ENCODE measurements at places on chromosomes 3 and 15.

DNA sequence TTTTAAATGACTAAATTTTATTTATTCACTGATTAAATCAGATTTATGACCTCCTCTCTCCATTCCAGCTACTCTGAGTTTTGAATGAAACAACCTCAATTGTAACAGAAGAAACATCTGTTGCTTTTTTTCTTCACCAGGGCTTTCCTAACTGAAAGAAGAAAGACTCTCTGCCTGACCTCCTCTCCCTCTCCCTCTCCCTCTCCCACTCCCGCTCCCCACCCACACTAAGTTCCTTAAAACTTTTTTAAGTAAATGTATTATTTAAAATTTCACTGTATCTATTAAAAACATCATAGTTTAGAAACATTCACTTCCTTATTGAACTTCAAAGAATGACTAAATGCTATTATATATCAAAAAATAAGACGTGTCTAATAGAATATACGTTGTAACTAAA is 122.0 kb downstream of the TFDP2 start:
- no peak for DNase-seq

- no peak for DNase-seq
Observed at GRCh38 chr3:183008800-183009199, 28.5 kb upstream of the DCUN1D1 start.

GRCh38 chr3:66236281-66236680 is 15.5 kb downstream of the SLC25A26 start:
- no peak for DNase-seq

DNA sequence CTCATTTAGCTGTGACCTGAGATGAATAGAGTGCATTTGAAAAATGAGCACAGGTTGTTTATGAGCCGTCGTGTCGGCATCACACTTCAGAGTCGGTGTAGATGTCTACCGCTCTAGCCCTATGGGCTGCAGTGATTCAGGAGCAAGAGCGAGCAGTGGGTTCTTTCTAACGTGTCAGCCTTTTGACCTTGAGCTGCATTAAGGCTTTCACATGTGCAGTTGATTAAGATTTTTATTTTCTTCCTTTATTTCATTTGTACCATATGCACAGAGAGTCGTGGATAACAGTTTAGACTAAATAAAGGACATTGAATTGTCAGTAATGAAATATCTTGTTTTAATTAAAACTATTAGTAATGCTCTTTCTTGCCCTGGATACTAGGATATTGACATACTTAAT is 368.2 kb downstream of the PTPRG start:
- DNase-seq, result no peak

DNA sequence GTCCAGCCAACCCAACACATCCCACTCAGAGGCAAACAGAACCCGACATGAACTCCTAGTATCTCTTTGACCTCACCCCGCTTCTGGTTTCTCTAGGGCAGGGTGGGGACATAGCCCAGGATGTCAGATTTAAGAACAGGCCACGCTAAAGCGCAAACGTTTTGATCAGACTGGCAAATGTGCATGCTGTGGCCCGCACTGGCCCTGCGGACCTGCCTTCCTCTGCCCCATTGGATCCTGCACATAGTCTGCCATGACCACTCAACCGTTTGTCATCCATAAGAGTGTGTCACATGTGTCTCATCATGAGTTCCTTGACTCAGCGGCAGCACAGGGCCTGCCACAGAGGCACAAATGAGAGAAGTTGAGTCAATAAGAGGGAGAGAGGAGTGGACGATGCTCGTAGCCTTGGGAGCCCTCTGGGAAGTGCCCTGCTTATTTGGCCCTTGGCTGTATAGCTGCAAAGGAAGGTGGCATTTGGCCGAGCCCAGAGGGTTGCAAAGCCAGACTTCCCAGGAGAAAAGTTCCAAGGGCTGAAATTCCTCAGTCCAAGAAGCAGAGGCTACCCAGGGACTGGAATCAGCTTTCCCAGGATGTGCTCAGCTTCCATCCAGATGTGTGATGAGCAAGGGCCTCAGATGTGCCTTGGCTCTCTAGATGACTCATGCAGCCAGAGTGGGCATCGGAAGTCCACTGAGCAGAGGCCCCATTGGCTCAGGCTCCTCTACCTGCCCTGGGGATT is 55.5 kb upstream of the SLCO2A1 start:
- DNase-seq, result no peak

GRCh38 chr3:66457252-66457651 is 43.6 kb downstream of the LRIG1 start:
- no peak for DNase-seq

DNA sequence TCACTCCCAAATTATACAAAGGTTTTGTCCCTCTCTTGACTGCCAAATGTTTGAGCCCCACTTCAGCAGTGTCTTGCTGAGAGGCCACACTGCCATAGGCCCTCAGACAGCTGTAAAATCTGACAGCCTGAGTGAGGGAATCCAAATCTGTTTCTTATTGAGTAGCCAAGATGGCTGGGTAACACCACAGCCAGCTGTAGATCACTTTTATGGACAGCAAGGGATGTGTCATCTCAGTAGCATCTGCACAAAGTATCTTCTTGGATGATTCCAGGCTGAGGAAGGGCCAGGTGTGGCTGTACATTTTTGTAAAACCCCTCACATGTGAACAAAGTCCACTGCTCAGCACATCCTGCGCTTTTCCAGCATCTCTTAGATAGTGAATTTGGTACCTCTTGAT is 237.0 kb upstream of the LRTM1 start:
- no peak for DNase-seq

DNA sequence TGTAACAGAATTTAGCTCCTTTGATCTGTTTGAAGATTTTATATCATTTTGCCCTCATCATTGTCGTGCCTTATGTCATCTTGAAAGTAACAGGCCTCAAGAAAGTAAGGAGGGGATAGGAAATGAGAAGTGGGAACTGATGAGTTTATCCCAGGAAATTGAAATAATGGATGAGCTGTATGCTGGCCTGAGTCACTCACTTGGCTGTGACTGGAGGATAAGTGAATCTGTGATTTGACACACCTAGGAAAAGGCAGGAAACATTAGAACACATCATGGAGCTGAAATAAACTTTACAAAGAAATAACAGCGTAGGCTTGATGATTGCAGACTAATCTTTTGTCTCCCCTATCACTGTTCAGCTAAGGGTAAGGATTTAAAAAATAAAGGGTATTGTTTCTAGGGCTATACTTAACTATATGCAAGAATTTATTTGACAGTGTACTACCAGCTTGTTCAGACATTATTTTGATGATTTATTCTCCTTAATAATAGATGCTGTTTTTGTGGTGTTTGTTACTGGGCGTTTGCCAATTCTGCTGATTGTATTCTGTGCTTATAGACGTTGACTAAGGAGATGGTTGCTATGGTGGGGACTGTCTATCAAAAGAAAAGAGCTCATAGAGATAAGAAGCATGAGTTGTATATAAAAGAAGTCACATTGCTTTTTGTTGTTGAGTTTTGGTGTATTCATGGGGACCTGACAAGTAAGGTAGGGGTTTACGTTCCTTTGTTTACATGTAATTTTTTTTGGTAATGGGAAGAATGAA is 105.6 kb upstream of the ROPN1 start:
- DNase-seq, result no peak

DNA sequence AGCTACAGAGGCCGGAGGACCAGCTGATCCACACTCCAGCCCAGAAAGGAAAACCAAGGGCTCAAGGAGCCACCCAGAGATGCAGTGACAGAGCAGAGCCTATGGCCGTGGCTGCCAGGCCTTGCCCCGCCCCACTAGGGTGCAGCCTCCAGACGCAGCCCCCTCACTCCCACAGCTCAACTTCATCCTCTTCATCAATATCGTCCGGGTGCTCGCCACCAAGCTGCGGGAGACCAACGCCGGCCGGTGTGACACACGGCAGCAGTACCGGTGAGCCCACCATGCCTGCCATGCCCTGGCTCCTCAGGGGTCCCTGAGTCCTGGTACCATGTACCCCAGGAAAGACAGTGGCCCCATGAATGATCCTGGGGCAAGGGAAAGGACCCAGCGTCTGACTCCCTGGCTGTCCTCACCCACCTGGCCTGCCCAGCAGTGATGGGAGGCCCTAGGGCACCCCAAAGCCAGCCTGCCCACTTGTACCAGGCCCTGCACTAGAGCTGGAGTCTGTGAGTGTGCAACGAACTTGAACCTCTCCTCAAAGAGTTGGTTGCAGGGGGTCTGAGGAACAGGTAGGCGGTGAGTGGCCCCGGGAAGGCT is 24.2 kb downstream of the PTH1R start:
- DNase-seq, result no peak

Data from CD4-positive, alpha-beta T cell treated with Interleukin-2 at 100 ng/mL for 4 hours (primary cell).